ENCODE measurements at places on chromosomes 7 and 10.

DNA sequence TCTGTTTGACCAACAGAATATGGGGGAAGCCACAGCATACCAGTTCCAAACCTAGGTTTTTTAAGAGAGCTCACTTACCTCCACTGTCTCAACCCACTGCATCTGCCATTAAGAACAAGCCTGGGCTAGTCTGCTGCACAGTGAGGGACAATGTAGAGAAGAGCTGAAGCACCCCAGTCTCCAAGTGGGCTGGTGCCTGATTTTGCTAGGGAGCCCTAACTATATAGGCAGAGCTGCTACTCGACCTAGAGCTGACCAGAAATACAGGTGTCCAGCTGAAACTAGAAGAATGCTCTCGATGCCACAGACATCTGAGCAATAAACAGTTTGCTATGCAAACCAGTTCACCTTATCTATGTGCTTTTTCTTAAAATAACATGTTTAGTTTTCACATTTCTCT is 106.9 kb upstream of the BET1 start:
- no peak for DNase-seq

DNA sequence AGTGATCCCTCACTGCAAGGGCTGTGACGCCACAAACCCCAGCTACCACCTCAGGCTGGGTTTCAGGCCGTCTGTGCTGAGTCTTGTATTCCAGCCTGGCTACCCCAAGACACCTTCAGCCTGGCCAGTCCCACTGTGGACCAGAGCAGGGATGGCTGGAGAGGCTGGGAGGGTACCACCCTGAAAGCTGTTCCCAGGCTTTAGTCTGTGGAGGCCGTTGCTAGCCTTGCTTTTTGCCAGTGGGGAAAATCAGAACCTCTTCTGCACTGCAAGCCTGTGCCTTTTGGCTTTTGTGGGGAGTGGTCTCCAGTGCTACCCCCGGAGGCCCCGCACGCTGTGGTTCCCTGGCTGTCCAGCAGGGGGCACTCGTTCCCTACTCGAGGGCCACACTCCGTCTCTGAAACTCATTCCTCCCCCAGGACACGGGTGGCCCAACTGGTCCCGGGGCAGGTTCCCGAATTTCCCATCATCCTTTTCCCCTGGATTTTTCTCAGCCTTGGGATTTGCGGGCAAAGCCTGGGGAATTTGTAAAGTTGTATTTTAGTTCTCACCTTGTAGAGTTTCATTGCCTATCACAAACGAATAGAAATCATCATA is 128.4 kb upstream of the BTBD16 start:
- DNase-seq: no peak

- no peak for DNase-seq
These were observed 8.0 kb downstream of the DLX5 start for GRCh38 chr7:97016381-97017191.

GRCh38 chr7:29337546-29338116 is 143.1 kb downstream of the CHN2 start:
- no peak for DNase-seq

DNA sequence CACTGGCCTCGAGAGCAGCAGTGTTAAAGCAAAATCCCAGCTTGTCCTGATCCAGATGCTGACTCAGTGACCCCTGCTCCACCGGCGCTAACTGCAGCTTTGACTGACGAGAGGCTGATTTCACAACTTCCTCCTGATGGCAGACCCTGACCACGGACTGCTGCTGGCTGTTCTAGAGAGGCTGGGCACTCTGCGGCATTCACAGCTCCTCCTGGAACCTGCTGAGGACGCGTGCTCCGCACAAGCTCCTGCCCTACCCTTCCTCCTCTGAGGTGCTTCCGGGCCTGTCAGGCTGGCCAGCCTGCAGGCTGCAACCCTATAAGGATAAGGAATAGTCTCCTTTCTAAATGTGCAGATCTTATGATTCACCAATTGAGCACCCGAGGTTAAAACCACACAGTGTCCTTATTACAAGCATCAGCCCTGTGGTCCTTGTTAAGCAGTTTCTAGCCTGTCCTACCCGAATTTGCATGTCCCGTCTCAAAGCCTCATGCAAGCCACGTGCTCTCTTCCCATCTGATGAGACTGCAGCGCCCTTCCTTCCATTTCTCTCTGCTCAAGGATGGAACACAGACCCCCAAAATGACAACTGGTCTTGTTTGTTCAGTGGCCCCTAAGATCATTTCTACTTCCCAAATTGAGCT is 35.5 kb upstream of the NCAPG2 start:
- DNase-seq: peak; percentile 63

DNA sequence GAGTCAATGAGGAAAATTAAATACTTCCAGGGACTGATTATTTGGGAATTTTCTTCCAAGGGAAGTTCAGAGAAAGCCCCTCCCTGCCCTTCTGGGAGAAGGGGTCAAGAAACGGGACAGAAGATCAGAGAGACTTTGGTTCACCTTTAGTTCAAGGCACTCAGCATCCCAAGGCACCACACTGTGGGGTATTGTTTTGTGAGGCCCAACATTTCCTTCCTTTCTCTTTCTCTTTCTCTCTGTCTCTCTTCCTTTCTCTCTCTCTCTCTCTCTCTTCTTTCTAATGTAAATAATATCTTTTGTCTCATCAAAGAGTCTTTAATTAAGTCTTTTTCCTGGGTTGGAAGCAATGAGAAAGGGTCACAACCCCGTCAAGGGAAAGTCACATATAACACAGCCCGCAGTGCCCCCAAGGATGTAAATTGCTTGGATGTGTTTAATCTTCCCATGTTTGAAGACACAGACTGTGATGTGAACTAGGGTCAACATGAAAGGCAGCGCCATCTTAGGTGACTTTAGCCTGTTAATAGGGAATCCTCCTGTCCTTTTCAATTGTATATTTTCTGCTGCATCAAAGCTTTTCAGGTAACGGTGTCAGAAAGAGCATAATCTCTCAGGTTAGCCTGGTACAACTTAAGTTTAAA is 983.3 kb upstream of the C7orf33 start:
- no peak for DNase-seq

- peak; percentile 82 for DNase-seq
These were observed 873 bp downstream of the GTF2I start for GRCh38 chr7:74658178-74659004.

DNA sequence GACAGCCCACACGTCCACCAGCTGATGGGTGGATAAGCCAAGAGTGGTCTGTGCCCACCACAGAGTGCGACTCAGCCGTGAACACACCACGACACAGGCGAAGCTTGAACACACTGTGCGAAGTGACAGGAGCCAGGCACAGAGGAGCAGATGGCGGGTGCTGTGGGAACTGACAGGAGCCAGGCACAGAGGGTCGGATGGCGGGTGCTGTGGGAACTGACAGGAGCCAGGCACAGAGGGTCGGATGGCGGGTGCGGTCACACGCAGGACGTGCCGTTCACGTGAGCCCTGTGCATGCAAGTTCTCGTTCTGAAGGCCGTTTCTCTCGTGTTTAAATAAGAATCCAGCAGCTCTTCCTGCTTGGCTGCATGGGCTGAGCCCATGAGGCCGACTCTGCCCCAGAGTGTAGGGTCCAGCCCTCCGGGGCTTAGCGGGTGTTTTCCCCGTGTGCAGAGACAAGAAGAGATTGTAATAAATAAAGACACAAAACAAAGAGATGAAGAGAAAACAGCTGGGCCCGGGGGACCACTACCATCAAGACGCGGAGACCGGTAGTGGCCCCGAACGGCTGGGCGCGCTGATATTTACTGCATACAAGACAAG is 5.9 kb upstream of the ADAP1 start:
- DNase-seq: no peak

- DNase-seq: no peak
These were observed 15.3 kb downstream of the EDRF1 start for GRCh38 chr10:125734823-125735222.

DNA sequence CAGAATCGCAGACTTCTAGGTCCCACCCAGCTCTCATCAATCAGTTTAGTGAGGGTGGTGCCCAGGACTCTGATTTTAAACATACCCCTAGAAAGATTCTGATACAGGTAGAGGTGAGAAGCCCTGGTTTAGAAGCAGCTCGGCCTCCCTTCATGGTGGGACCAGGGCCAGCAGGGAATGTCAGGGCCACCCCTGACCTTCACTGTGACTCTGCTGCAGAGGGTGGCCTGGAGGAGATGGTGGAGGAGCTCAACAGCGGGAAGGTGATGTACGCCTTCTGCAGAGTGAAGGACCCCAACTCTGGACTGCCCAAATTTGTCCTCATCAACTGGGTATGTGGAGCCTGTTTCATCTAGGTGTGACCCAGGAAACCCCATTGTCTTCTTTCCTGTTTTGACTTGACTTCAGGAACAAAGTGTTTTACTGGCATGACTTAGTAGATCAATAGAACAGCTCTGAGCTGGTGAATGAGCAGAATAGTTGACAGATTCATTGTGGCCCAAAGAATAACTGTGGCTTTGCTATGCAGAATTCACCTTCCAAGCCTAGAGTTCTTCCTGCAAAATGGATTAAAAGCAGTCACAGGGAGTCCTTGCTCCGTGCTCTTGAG is 7.2 kb downstream of the DBNL start:
- DNase-seq: no peak

DNA sequence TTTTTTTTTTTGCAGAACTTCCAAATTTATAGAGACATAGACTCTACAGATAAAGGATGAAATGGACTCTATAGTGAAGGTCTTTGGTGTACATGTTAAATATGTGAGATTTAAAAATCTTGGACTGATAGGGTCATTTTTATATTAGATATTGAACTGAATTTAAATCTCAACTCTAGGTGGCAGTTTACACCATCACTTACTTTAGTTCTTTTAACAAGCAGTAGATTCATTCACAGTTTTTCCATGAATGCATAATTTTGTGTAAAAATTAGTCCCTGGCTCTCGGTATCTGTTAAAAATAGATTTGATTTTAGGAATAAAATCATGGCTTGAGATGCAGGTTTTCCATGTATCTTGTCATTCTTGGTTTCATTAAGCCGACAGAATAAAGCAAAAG is 31.1 kb upstream of the SNX13 start:
- DNase-seq: no peak

GRCh38 chr10:100114976-100115770 is 33.5 kb upstream of the CPN1 start:
- no peak for DNase-seq

DNA sequence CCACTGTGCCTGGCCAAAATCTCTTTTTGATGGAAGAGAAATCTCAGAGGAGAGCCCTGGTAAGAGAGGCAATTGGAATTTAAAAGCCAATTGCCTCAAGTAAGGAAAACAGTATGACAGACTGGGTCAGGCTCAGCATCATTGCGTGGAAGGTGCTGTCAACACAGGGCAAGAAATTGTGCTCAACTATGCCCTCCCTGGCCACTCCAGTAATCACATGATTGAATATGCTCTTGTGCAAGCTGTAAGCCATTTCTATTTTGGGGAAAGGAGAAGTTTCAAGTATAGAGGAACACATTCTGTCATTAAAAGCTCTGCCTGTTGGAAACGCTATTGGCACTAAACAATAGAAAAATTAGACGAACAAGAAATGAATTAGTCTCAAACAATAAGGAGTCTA is 1127.7 kb downstream of the REEP3 start:
- DNase-seq: no peak

DNA sequence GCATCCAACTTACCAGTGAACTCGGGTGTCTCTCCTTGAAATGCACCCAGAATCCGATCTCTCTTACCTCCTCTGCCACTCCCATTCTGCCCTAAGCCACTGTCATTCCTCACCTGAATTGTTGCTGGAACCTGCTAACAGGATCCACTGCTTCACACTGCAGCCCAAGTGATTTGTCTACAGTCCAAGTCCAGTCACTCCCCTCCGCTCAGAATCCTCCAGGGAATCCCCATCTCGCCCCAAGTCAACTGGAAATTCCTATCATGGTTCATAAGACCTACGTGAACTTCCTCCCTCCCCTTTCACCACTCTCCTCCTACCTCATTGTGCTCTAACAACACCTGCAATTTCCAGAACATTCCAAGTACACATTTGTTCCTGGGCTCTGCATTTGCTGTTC is 91.3 kb downstream of the SCRN1 start:
- no peak for DNase-seq

GRCh38 chr7:105581066-105581811 is at the start of gene EFCAB10:
TSS of gene EFCAB10 (minus strand) at chr7:105581493. CDS start at chr7:105581463, 30 bp downstream.
- no peak for DNase-seq

DNA sequence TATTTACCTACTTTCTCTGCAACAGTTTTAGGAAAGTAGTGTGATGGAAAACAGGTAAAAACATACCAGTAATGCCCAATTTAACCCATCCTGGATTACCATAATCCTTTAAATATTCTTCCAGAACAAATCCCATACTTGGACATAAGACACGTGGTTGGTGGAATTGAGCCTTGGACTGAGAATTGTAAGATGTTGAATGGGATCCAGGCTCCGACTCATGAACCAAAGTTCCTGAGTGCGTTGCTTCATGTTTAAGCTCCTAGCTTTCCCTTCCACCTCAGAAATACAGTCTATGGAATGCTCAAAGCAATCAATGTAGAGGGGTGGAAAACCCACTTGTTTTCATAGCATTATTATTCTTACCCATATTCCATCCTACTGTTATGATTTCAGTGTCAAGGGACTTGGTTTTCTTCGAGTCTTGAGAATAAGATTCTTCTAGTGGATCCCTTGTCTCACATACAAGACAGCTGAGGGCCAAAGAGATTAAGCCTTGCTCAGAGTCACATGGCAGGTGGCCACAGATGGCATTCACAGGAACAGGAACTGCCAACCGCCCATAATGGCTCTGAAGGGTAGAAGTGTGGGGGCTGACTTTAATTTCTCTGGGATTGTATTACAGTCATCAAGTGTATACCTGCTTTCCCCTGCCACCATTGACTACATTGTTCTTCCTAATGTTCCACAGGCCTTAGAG is 171.2 kb downstream of the GFRA1 start:
- no peak for DNase-seq

- DNase-seq: peak; percentile 55
These were observed 93.9 kb downstream of the ATXN7L1 start for GRCh38 chr7:105782391-105783042.

- DNase-seq: no peak
These were observed 110.2 kb downstream of the ELAPOR2 start for GRCh38 chr7:86949052-86949778.

DNA sequence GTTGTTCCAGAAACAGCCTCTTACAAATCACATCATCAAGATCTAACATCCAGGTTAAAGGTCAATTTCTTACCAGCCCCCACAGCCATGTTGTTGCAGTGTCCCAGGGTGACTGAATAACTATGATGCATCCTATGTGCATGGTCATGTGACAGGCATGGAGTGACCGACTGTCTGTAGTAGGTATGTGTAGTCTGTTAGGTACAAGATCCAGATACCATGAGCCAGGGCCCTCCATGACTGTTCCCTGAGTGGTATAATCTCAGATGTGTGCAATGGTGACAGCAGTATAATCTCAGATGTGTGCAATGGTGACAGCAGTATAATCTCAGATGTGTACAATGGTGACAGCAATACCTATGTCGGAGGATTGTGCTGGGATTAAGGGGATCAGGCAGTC is 8.8 kb downstream of the CDHR3 start:
- DNase-seq: no peak

- no peak for DNase-seq
These were observed 7.7 kb downstream of the UNC5B start for GRCh38 chr10:71219918-71220688.

DNA sequence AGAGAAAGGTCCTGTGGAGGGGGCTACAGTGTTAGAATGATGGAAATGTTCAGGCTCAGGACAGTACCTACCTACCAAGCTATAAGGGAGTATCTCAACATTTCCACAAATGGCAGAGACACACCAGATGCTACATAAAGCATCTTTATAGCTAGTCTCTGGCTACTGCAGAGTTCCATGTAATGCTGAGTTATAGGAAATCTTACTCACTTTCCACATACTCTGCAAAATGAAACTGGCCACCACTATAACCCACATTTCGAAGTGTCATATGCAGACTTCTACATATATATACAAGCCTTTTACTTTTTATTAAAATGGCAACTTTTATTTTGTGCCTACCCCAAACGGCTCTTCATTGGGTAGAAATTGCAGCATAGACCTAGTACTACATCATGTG is 85.5 kb downstream of the FAS start:
- DNase-seq: no peak

- DNase-seq: no peak
These were observed 93.7 kb upstream of the HECTD2 start for GRCh38 chr10:91316486-91316885.

Data from pulmonary artery endothelial cell (primary cell).